ENCODE measurements at places on chromosomes 6 and 20.
A peak's percentile ranks its signal among the peaks of the same experiment; 100 is the strongest.

DNA sequence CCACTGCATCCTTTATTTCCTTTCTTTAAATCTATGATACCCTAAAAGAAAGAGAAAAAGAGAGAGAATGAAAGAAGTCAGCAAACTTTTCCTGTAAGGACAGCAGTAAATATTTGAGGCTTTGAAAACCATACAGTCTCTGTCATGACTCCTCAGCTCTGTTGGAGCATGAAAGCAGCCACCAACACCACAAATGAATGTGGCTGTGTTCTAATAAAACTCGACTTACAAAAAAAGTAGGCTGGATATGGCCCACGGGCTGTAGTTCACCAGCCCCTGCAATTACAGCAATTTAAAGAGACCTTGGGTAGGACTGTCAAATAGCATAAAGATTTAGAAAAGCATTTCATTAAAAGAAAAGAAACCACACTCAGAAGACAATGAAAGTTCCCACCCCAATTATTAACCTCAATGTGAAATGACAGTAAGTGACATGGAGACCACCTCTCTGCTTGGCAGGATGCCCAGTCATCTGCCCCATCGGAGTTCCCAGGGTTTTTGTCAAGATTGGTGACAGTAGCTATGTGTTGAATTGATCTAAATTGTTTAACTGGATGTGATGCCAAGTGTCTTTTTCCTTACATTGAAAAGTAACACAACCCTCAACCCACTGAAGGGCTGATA, 50.9 kb downstream of the TNFRSF21 start:
- DNase-seq, result no peak

GRCh38 chr6:14997507-14997906, 248.4 kb upstream of the JARID2 start:
- no peak for DNase-seq

DNA sequence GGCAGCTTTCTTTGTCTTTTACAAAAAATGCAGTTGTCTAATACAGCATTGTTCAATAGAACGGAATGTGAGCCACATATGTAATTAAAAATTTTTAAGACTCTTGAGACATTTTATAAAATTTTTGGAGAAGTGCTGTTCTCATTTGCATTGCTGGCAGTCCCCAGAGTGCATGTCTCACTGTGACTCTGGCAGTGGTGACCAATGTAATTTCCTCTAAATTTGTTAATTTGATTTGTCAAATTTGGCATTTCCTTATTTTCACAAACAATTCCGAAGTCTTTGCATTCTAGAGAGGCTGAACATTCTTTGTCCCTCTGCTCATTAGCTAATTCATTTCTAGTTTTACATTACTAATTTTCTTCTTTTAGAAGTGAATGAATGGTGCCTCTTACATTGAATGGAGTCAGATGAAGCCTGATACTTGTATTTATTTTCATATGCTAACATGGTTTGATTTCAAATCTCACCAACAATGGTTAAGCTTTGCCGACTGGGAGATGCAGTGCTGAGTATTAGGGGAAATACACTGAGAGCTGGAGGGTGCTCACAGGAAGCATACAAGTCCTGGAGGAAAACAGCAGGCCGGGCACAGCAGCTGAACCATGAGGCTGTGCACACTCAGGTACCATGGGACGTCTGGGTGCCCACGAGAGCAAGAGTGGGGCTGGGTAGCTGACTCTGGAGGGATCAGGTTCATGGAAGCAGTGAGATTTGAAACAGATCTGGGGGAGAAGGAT, 68.5 kb upstream of the ARMC2 start:
- DNase-seq, result no peak

GRCh38 chr20:11000416-11000815, 326.6 kb upstream of the JAG1 start:
- DNase-seq, result no peak

- no peak for DNase-seq
Observed at GRCh38 chr6:44542401-44543116, 155.1 kb downstream of the CDC5L start.

DNA sequence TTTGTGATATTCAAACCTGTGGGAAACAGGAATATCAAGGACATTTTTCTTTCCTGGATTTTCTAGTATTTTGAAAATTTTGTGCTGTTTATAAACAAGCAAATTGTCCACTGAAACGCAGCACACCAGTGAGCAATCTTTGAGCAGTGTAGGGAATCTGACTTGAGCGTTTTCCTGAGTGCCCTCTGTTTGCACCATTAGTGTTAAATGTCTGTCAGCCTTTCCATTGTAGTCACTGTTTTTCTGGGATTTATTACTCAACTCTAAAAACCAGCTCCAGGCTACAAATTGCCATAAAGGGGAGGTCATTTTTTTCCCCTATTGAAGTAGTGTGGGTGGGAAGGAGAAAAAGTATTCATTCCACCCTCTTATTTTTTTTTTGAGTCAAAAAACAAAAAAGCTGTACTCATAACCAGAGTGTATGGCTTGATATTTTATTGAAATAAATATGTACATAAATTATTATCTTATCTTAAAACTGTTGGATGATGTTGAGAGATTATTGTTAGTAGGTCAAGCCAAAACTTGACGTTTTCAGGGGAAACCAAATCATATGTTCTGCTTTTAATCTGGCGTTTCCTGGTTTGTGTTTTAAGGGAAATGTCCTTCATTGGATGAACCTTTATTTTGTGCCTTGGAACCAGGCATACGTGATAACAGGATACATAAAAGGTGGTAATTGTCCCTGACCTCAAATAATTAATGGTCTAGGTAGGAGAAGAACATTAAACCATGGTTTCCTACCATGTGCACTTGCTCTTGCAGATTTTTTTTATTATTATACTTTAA, 51.8 kb downstream of the TSHZ2 start:
- DNase-seq, result no peak

- DNase-seq, result no peak
Observed at GRCh38 chr6:106783640-106784566, 154.5 kb downstream of the QRSL1 start.

- DNase-seq, result peak; percentile 21
Observed at GRCh38 chr6:40359808-40360207, 227.4 kb downstream of the LRFN2 start.

GRCh38 chr6:64330694-64331307, 695.2 kb downstream of the PHF3 start:
- peak; percentile 0 for DNase-seq

- DNase-seq, result no peak
Observed at GRCh38 chr6:21665110-21665391, 71.5 kb downstream of the SOX4 start.

DNA sequence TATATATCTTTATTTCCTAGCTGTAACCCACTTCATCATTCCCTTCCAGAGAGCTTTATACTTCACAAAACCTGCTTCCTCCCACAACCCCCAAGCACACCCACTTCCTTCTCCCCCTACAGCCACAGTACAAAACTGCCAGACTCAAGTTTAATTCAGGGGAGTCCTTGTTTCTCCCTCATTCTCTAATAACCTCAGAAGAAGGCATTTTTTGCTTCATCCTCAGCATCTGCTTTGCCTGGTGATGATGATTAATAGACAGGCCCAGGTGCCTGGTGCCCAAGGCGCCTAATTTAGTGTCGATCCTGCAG, 414.3 kb downstream of the KIF16B start:
- no peak for DNase-seq

DNA sequence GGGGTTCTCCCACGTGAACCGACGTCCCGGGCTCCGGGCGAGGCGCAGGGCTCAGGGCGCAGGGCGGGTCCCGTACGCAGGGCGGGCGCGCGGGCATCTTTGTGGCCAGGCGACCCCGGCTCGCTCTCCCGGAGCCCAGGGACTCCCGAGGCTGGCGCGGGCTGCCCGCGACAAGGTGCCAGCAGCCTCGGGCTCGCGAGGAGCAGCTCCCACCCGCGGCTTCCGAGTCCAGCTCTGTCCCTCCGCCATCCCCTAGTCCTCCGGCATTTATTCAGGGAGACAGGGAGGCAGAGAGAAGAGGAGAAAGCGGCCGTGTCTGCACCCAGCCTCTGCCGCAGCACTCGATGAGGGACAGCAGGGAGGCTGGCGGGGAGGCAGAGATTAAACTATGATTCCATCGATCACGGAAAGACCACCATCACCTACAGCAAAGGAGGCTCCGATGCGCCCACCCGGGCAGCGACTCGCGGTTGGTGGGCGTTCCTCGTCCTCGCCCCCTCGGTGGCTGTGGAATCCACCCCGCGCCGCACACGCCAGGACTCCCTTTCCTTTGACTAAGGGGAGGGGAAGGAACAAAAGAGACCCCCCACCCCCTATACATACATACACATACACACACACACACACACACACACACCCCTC, 1.1 kb downstream of the RGS17 start:
- DNase-seq, result no peak

DNA sequence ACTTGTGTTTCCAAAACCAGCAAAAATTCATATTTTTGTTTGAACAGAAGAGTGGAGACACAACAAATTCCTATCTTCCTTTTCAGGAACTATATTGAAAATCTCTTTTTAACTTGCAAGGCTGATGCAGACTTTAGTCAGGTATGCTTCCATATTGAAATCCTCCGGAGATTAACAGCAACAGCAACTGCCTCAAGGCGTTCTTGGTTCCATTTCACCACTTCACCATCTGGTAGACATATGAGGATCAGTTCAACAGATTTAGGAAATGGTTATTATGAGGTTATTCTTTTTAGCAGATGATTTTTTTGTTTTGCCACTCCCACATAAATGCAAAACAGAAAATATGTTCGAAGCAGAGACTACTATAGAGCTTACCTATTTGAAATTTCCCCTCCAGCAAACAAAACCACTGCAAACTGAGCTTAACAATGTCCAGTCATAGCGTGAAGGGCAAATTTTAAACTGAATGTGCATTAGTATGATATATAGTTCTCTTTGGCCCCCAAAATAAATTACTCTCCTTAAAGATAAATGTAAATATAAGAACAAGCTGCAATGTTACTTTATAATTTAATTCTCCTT, 520.5 kb upstream of the ADGRB3 start:
- DNase-seq, result no peak

DNA sequence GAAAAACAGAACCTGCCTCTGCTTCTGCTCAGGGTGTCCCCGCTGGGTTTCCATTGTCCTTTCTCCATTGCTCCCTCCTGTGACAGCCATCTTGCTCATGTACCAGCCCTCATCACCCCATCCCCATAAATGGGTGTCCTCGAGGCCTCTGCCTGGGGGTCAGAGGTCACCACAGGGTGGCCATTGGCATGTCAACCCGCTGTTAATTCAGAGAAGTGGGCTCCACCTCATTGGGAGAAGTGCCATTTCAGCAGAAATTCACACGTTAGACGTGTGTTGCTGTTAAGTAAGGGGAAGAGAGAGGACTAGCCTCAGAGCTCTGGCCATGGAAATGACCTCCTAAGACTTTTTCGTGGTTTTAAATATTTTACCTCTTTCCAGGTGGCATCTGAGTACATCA, 71.9 kb downstream of the PTPN1 start:
- no peak for DNase-seq

All from NCI-H187 (cell line).